ENCODE measurements at places on chromosomes 1 and 21.

- no peak for DNase-seq
Measured at GRCh38 chr1:51342591-51343206, 12.3 kb upstream of the TTC39A start.

DNA sequence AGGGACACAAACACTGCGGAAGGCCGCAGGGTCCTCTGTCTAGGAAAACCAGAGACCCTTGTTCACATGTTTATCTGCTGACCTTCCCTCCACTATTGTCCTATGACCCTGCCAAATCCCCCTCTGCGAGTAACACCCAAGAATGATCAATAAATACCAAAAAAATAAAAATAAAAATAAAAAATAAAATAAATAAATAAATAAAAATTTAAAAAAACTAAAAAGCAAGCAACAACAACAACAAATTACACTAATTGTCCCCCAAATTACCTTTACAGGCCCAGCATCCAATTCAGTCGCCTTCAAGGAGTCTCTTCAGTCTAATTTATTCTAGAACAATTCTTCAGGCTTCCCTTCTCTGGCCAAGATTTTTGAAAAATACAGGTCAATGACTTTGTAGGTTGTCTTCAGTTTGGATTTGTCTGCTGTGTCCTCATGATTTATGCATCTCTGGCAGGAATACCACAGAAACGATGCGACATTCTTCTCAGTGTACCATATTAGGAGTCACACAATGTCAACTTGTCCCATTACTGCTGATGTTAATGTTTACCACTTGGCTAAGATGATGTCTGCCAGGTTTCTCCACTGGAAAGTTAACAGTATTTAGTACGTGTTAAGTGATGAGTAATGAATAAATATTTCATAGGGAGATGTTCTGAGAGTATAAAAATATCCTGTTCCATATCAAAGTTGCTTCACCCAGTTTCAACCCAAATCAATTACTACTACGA, 20.3 kb upstream of the BMP8B start:
- DNase-seq = no peak

GRCh38 chr1:183097438-183098051, 74.3 kb downstream of the LAMC1 start:
- DNase-seq = peak; percentile 71

GRCh38 chr1:174217248-174217647, 57.9 kb downstream of the RABGAP1L start:
- no peak for DNase-seq

- no peak for DNase-seq
Measured at GRCh38 chr1:6285336-6285735, 24.4 kb upstream of the GPR153 start.

Measured in iris pigment epithelial cell (primary cell).